ENCODE measurements at places on chromosomes 4 and X.

DNA sequence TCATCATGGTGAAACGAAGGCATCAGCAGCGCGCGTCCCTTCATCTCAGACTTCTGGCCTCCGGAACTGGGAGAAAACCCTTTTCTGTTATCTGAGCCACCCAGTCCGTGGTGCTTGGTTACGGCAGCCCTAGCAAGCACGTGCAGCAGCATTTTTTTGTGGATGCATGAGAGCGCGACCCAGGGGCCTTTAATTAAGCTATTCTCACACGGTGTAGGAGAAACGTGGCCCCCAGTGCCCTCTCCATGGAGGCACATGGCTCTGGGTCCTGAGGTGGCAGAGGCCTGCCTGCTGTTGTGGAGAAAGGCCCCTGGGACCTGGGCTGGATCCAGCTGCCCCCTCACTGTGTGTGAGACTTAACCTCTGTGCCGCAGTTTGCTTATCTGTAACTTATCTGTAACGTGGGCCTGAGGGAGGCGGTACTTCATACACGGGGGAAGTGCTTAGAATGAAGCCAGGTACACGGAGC, 9.5 kb downstream of the CLCN4 start:
- no peaks in the 10 kb centered on the region for H3K36me3 ChIP-seq
- H3K27me3 ChIP-seq = no peaks in the 10 kb centered on the region
- H3K4me1 ChIP-seq = no peaks in the 10 kb centered on the region
- H3K27ac ChIP-seq = no peak overlapping the region

- H3K4me1 ChIP-seq = no peaks in the 10 kb centered on the region
- DNase-seq = no peak
- H3K4me3 ChIP-seq = no peak overlapping the region
- no peaks in the 10 kb centered on the region for H3K27me3 ChIP-seq
- H3K36me3 ChIP-seq = no peaks in the 10 kb centered on the region
These were observed 31.9 kb upstream of the FAM9C start for GRCh38 chrX:13076176-13076961.

DNA sequence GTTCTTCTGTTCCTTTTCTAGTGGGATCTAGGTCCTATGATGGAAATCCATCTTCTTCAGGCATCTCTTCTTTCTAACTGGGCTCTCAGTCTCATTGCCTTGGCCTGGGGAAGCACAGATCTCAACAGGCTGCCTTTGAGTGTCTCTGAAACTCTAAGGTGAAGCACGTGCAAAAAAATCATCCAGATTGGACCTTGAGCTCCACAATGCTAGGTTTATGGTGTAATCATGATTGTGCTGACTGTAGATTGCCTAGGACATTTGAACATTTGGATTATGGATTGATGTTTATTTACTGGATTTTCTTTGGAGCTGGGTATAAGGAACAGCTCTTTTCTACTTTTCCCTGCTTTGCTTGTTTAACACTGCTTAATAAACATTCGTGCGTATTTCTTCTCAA, 191.5 kb upstream of the NR3C2 start:
- H3K4me3 ChIP-seq = no peak overlapping the region
- H3K4me1 ChIP-seq = no peaks in the 10 kb centered on the region
- no peak overlapping the region for H3K27ac ChIP-seq
- no peaks in the 10 kb centered on the region for H3K36me3 ChIP-seq
- no peak for DNase-seq
- no peaks in the 10 kb centered on the region for H3K27me3 ChIP-seq

GRCh38 chr4:160631044-160631443, 1528.2 kb downstream of the RAPGEF2 start:
- no peaks in the 10 kb centered on the region for H3K27me3 ChIP-seq
- H3K36me3 ChIP-seq = no peaks in the 10 kb centered on the region
- no peak overlapping the region for H3K27ac ChIP-seq
- H3K4me1 ChIP-seq = no peaks in the 10 kb centered on the region
- H3K4me3 ChIP-seq = no peak overlapping the region

- no peaks in the 10 kb centered on the region for H3K27me3 ChIP-seq
- DNase-seq = no peak
- no peak overlapping the region for H3K27ac ChIP-seq
- H3K36me3 ChIP-seq = no peaks in the 10 kb centered on the region
- H3K4me3 ChIP-seq = no peak overlapping the region
- H3K4me1 ChIP-seq = no peaks in the 10 kb centered on the region
These were observed 31.1 kb downstream of the SULT1E1 start for GRCh38 chr4:69828828-69829227.

GRCh38 chrX:29461039-29461438, 754.3 kb upstream of the MAGEB2 start:
- H3K27ac ChIP-seq = no peak overlapping the region
- no peaks in the 10 kb centered on the region for H3K36me3 ChIP-seq
- H3K4me3 ChIP-seq = no peak overlapping the region

DNA sequence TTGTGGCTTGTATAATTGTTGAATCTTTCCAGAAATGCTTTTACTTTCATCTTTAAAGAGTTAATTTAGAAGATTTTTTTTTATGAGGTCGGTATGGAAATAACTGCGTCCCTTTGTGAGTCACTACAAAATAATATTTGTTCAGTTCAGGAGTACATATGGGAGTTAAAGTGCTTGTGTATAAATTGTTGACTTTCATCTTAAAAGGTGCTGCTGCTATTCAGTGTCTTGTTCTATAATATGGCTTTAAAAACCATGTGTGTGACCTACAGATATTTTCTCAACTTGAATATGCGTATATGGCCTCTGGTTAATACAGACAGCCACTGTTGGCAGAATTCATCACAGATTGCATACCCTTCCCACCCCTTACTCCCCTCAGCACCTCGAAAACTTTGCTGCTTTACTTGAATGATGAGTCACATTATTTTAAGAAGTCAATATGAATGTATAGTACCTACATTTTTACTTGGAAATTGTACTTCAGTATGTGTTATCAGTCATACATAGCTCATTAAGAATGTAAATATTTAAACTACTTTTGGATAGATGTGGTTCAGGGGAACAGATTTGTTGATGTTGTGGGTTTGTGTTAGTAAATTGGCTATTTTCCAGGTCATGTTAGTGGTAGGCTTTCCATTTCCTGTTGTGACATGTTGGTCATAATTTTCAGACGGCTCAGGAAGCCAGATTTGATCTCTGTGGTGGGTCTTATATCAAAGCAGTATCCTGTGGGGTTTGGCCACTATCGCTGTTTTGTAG, 1.5 kb downstream of the CLCN3 start:
- H3K4me3 ChIP-seq = peak overlapping the region; percentile 62
- H3K36me3 ChIP-seq = no peaks in the 10 kb centered on the region
- DNase-seq = no peak
- peaks cover 21% of the 10 kb centered on the region for H3K4me1 ChIP-seq
- no peaks in the 10 kb centered on the region for H3K27me3 ChIP-seq

- no peaks in the 10 kb centered on the region for H3K4me1 ChIP-seq
- no peak overlapping the region for H3K27ac ChIP-seq
- no peak for DNase-seq
- no peaks in the 10 kb centered on the region for H3K36me3 ChIP-seq
- peaks cover 2% of the 10 kb centered on the region for H3K27me3 ChIP-seq
These were observed 2.4 kb downstream of the GLRA3 start for GRCh38 chr4:174826660-174827059.

DNA sequence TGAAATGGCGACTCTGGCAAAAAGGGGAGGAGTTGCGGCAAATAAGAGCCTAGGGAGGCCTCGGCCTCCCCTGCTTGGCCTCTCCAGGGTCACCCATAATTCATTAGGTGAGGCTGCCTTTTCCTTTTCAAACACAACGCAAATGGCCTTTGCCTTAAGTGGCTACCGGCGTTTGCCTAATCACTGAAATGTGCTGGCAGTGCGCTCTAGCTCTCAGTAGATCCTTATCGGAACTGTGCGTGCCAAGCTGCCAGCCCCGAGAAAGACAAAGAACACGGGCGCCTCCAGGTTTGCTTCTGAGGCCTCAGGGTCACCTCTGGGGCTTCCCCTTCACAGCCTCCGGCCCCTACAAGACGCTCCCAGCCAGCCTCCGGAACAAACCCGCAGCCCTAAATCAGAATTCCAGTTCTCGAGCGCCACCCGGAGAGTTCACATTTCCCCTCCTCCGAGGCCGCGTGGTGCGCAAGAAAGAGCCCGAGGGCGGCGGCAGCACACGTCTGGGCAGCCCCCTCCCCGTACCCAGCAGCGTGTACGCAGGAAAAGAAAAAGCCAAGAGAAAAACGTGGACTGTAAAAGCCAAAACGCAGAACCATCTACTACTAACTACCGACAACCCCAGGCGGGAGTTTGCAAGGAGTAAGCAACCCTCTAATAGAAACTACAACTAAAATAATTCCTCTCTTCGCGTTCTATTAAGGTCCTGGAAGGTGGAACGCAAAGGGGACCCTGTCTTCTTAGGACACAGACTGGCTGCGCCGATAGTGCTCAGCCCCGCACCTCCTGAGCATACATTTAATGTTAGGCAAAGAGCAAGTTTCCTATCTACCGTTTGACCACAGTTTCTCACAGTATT, 76.5 kb upstream of the BCOR start:
- DNase-seq = no peak
- no peak overlapping the region for H3K27ac ChIP-seq
- H3K4me3 ChIP-seq = peak overlapping the region; percentile 5
- no peaks in the 10 kb centered on the region for H3K27me3 ChIP-seq

DNA sequence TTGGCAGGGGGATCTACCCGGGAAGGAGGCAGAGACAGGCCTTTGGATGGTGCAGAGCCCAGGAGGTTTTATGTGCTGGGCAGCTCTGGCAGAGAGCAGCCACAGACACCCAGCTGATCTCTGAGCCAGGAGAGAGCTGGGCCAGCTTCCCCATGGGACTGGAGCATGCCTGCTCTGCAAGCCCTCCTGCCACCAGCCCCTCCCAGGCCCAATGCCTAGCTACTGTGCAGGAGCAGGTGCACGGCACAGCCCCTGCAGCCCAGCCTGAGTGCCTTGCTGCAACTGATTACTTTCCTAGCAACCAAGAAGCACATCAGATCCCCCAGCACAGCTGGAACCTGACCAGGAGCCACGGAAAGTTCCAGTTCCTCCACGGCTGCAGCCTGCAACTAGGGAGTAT, 57.8 kb upstream of the BEND2 start:
- H3K4me3 ChIP-seq = no peak overlapping the region
- no peaks in the 10 kb centered on the region for H3K4me1 ChIP-seq
- H3K36me3 ChIP-seq = no peaks in the 10 kb centered on the region
- DNase-seq = no peak
- H3K27me3 ChIP-seq = no peaks in the 10 kb centered on the region

Data from RWPE2 (cell line).